ENCODE measurements at places on chromosomes 2 and 18.

- DNase-seq = peak; percentile 55
Measured at GRCh38 chr18:12308386-12309100, 502 bp downstream of the TUBB6 start.

- DNase-seq = no peak
Measured at GRCh38 chr2:133802409-133803039, 234.3 kb upstream of the NCKAP5 start.

DNA sequence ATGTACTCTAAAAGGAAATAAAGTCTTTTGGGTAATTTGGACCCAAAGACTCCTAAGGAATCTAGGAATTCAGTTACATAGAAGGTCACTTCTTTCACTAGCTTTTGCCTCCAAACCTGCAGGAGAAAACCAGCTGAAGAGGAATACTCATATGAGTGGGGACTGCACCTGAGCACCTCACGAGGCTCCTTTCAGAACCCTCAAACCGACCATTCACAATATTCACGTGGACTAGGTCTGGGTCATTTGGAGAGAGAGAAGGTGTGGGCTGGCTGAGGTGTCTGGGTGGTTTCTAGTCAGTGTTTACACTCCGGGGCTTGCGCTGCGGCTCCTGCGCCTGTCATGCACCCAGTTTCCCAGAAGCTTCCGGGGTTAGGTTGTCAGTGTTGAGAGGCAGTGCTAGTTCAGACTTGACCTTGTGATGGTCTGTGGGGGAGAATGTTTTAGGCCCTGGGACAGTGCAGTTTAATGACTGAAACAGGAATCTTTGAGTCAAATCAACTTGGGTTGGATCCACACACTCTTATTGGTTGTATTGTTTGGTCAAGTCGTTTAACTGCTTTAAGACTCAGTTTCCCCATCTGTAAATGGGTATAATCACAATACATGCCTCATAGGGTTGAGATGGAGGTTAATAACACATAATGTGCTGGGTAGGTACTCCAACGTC lies 78.4 kb downstream of the LIMS1 start:
- DNase-seq = no peak

DNA sequence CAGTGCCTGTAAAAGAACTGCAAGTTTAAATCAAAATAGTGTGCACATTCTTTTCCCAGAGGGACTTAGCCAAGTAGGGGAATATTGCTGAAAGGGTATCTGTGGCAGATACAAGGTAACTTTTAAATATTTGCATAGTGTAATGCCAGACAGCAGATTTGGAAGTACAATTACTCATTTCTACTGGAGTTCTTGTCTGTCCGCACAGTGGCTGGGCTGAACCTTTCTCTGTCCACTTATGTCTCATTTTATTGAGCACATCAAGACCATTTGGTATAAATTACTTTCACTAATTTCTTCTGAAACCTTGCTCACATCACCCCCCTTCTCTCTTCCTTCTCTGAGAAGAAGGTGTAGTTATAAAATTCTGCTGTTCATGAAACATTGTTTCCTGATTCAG lies 271.3 kb downstream of the THSD7B start:
- no peak for DNase-seq

- no peak for DNase-seq
Measured at GRCh38 chr18:78309924-78310323, 669.7 kb upstream of the SALL3 start.

DNA sequence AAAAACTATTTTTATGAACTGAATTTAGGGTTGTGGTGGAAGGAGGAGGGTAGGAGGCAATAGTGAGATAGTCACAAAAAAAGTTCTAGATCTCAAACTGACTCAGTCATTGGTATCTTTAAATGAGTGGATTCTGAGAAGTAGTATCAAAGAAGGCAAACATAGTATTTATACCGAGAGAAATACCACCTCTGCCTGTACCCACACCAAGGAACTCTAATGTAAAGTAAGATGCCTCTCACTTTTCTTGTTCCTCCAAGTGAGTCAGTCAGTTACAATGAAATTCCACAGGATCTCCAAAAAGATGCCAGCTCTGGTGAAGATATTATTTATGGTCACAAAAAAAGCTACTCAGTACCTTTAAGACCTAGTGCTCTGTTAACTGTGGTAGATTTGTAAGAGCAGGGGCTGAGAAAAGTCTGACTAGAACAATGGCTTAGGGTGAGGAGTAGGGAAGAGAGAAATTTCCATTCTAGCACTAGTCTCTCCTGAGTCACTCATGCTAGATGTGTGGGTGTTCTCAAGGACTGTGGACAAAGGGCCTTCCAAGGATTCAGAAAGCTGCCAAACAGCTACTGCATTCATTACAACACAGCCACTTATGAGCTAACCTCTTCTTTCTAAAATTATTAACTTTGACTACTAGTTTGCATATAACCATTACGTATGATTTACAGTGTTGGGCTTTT lies 36.3 kb downstream of the YWHAQ start:
- no peak for DNase-seq

- no peak for DNase-seq
Measured at GRCh38 chr2:154244932-154245331, 373.2 kb downstream of the GALNT13 start.

DNA sequence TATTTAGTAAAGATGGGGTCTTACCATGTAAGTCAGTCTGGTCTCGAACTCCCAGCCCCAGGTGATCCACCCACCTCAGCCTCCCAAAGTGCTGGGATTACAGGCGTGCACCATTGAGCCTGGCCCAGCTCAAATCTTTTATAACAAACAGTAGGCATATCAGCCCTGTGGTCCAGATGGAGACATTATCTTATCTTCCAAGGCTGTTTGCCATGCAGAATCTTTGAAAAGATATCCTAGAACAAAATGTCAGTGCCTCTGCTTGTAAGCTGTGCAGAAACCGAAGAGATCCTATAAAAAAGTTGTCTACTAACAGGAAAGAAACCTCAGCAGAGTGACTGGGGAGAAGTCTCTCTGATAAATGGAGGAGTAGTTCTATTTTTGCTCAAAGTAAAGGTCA lies 142.1 kb downstream of the PTH2R start:
- DNase-seq = no peak

DNA sequence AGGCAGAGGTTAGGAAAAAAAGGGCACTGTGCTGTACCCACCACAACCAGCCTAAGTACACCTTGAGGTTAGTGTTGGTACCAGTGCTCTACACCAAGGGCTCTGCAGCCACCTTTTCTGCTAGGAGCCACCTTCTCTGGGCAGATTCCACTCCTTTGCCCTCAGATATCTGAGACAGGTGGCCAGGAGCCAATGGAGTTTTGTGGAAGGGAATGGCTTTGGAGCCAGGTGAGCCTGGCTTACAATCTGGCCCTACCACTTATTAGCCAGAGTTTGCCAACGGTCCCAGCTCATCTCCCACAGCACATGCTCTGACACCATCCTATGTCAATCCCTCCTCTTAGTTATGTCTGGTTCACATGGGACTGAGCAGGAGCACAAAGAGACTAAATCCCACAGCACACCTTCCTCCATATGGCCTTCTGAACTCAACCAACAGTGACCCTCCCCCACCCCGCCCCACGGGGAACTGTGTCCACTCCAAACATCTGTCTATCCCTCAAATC lies 77.5 kb downstream of the CLHC1 start:
- DNase-seq = no peak

GRCh38 chr2:31253356-31254131 lies 19.6 kb downstream of the EHD3 start:
- DNase-seq = no peak

DNA sequence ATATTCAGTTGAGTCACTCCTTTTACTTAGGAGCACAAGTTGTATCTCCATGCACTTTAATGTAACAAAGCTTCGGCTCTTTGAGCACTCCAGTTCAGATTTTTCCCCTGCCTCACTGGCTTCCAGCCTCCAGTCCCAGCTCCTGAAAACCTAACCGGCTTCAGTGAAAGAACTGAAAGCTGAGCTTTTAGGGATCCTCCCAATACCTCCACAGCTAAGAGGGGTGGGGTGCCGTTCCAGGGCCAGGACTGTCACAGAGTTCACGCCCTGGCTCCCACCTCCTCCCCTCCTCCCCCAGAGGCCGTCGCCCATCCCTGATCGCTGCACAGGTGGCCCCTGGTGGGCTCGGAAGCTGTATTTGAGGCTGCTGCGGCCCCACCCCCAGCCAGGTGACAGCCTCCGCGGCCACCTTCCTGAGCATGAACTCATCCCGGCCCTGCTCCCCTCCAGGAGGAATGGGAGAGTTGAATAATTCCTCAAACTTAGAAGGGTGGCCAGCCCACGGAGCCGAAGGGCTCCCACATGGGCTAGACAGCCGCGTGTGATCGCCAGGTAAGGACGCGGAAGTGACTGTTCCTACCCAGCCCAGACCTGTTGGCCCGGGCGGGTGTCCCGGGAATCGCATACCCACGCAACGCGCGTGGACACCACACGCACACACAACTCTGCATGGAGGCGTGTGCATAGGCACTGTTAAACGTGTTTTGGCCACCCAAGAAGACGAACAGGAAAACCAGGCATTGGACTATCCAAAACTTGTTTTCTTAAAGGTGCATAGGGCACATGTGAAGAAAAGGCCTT lies 1.8 kb downstream of the MYO5B start:
- no peak for DNase-seq

GRCh38 chr2:33321236-33321771 lies 155.1 kb upstream of the RASGRP3 start:
- DNase-seq = no peak

DNA sequence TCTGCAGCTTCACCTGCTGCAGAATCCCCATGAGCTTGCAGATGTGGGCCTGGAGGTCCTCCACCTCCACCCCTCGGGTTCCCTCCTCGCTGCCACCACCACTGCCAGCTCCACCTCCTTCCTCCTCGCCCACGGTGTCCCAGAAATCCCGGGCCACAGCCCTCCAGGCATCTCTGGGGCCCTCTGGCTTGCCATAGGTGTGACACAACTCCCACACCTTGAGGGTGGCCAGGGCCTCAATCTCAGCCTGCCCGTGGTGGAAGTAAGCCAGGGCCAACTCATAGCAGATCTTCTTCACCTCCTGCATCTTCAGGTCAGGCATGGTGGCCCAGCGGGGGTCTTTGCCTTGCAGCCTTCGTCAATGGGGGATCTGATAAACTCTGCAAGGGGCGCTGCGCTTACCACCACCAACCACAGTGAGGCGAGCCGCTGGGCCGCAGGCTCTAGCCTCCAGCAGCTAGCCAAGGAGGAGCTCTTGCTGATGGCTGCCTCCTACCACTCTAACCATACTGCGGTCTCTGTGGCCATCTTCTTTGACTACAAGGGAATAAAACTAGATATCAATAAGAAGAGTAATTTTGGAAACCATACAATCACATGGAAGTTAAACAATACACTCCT lies 36.1 kb upstream of the ANKRD62 start:
- DNase-seq = no peak

GRCh38 chr2:84880645-84881521 lies at the start of gene TRABD2A:
TRABD2A (minus strand) TSS chr2:84881084; CDS start chr2:84881039, 45 bp downstream.
- peak; percentile 36 for DNase-seq

DNA sequence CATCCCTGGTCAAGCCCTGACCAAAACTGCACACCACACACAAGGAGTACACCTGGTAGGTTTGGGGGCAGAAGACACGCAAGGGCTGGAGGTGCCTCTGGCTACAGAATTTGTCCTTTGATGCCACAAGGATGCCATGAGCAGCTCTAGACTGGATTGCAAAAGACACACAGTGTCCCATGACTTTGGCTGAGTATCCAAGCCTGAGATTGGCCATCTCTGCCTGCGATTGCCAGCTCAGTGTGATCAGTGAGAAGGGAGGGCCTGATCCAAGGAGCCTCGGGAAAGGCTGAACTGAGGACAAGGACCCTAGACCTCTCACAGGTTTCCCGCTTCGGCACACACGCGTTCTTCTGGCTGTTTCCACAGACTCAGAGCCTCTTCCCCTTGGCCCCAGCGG lies 60.0 kb upstream of the FOSL2 start:
- no peak for DNase-seq

Measured in HAP-1 (cell line).